SJSA1 (cell line): ENCODE measurements at places on chromosomes 16 and 17. TPM values are rescaled to one million over a fixed set of nuclear protein-coding genes. Genes with fewer than 3 reads are reported as not detected.
A peak's percentile ranks its signal among the peaks of the same experiment; 100 is the strongest.

DNA sequence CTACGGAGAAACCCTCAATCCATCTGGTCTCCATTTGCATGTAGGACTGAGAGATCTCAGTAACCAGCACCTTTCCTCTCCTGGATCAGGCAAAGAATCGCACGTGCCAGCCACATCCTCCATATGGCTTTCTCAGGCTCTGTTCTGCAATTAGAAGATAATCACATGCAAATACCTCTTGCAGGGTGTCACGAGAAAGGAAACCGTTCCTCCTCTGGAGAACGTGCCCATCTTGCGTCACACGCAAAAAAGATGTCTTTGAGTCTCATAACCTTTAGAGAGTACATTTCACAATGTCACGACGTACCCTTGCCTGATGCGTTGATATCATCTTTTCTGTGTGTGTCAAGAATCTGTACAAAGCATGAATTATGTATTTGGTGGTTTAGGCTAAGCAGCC is 36.2 kb upstream of the DNAH17 start:
- no peak for DNase-seq

DNA sequence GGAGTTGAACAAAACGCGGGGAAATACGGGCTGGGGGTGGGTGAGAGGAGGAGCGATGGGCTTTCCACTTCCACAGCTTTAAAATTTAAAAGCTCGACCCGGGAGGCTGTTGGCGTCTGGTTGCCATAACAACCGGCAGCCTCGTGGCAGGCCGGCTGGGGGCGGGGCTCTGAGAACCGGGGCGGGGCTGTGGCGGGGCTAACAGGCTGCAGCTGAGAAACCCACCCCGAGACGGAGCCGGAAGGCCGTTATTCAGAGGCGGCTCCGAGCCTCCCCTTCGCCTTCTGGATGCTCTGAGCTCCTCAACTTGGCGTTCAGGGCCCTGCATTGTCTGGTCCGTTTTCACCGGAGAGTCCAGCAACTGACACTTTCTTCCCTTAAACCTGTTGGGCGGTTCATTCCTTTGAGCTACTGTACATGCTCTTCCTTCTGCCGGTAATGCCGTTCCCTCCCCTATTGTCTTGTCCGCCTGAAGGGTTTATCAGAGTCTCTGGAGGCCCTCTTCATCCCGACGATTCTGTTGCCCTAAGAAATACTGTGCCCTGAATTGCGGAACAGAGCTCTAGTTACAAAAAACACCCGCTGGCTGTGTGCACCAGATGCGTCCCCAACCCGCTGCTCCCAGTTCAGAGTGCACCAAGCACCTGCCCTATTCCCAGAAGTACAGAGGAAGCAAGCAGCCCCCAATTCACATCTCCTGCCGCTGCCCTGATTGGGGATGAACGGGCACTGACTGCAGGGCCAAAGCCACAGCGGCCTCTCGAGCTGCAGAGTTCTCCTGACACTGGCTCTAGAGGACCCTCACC is 596 bp downstream of the DNAAF8 start:
- peak; percentile 93 for DNase-seq

The ADGRG3 gene
- total RNA-seq, result not detected in 2 replicates

DNA sequence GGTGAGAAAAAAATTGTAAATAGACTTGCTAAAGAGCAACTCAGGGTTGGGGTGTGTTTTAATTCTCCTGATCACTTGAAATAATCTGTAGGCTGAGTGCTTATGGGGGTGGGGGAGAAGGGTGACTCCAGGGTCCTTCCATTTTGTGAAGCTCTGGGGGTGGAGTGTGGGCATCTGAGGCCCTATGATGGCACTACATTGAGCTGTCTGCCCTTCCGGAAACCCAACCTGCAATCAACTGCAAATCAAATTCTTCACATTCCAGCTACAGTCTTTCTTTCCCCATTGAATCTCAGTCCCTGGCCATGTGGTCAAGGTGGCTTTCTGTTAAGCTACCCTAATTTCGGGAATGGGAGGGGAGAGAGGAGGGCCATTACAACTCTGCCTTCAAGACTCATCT is 6.0 kb upstream of the CDC6 start:
- DNase-seq, result peak; percentile 45

GRCh38 chr16:66695935-66696668 is 441 bp downstream of the CMTM4 start:
- DNase-seq, result peak; percentile 30

DNA sequence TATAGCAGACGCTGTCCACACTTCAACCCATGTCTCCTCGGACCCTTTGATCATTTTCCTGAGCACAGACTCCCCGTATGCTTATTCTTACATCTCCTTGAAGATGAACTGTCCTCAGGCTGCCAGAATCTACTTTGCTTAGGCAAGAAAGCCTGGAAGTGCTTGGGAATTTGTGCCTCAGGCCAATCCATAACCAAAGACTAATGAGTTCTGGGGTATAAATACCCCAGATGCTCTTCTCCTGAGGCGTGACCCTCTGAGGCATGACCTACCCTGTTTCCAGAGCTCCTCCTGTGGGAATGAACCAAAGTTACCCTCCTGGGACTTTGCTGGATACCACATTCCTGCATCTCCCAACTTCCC is 10.1 kb upstream of the TEKT3 start:
- no peak for DNase-seq

- no peak for DNase-seq
Observed at GRCh38 chr17:57572600-57572999, 172.5 kb downstream of the CCDC182 start.

DNA sequence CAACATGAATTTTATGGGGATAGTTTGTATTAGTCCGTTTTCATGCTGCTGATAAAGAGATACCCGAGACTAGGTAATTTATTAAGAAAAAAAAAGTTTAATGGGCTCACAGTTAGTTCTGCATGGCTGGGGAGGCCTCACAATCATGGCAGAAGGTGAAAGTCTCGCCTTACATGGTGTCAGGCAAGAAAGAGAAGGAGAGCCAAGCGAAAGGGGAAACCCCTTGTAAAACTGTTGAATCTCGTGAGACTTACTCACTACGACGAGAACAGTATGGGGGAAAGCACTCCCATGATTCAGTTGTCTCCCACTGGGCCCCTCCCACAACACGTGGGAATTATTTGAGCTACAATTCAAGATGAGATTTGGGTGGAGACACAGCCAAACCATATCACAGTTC is 181.5 kb downstream of the PRKCA start:
- no peak for DNase-seq

The CD300H gene
- not detected in 2 replicates for total RNA-seq

DNA sequence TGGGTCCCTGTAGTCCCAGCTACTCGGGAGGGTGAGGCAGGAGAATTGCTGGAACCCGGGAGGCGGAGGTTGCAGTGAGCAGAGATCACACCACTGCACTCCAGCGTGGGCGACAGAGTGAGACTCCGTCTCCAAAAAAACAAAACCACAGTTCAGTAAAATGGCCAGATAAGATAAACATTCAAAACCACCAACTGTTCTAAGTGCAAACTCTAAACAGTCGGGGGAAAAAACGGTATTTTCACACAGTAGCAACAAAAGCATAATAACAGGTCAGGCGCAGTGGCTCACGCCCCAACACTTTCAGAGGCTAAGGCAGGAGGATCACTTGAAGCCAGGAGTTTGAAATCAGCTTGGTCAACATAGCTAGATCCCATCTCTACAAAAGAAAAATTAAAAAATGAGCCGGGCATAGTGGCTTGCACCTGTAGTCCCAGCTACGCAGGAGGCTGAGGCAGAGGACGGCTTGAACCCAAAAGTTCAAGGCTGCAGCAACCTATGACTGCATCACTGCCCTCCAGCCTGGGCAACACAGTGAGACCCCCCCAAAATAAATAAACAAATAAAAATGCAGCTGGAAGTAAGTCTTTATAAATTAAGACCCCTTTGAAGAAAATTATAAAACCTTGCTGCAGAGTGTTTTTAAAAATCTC is 10.8 kb upstream of the HASPIN start:
- DNase-seq, result peak; percentile 40

The SMIM36 gene
- not detected in 2 replicates for total RNA-seq

GRCh38 chr17:19933221-19933620 is 44.4 kb downstream of the AKAP10 start:
- peak; percentile 16 for DNase-seq

The GPR179 gene
- 0.05 TPM in 1 of 2 replicates, not detected in the other for total RNA-seq

DNA sequence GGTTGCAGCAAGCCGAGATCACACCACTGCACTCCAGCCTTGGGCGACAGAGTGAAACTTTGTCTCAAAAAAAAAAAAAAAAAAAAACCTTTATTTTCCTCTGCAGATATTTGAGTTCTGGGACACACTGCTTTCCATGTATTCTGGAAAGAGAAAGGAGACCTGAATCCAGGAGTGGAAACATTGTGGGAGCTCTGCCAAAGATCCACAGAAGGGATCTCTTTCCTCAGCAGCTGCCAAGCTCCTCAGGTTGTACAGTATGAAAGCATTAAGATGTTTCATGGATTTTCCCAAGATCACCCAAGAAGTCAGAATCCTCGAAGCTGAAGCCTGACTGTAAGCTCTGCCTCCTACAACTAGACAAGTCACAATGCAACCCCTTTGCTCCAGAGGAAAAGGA is 13.5 kb downstream of the NPRL3 start:
- DNase-seq, result no peak

The FLCN gene
- total RNA-seq, result 14.3 and 18.6 TPM in 2 replicates

The ZNF750 gene
- not detected in 2 replicates for total RNA-seq

DNA sequence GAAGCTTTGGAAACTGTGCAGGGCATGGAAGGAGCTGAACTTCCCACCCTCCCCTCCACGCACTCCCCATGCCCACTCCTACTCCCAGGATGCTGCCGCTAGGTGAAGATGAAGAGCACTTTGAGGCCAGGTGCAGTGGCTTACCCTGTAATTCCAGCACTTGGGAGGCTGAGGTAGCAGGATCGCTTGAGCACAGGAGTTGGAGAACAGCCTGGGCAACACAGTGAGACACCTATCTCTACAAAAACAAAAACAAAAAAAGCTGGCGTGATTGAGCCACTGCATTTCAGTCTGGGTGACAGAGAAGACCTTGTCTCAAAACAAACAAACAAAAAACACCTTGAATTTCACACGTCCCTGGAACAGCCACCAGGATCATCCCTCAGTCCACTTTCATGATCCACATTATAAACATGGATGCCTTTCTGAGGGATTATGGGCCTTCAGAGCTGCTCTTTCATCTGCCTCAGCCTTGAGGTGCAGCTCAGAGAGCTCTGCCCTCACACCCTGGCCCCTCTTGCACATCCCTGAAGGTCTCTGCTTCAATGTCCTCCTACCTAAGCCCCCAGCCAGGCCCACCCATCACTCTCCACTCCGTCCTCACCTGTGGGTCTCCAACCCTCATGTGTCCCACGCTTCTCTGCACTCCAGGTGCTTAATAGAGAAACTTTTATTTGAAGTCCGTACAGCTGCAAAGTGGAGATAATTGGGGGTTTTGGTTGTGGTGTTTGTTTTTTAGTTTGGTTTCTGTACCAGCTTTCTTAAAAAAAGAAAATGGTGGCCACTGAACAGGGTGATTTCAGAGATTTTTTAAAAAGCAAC is 25.8 kb downstream of the PHB1 start:
- no peak for DNase-seq

The PRCD gene
- total RNA-seq, result 0.13 TPM in 1 of 2 replicates, not detected in the other

The ACSM3 gene
- 0.18 TPM in 1 of 2 replicates, not detected in the other for total RNA-seq

The ZACN gene
- not detected in 2 replicates for total RNA-seq

The MT1M gene
- total RNA-seq, result 0.74 and 7.0 TPM in 2 replicates

GRCh38 chr17:74441537-74441936 is 9.6 kb downstream of the GPRC5C start:
- DNase-seq, result no peak

DNA sequence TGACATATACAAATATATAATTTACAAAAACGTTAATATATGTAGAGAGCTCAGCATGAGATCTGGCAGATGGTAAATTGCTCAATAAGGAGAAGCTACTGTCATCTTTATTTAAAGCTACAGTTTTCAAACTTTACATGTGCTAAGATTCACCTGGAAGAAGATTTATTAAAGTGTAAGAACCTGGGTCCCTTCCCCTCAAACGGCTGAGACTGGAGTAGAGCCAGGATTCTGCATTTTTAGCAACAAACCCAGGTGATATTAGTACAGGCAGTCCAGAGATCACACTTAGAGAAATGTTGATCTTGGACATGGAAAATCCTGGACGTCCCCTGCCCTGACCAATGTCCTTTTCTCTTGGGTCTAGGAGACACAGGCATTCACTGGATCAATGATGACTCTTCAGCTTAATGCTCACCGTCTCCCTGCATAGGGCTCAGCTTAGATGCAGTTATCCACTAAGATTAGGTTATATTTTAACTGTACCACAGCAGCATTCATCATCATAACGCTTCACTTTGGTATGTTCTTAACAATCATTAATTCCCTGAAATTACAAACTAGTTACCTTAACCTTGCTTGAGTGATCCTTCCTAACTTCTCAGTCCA is 20.4 kb downstream of the CDR2 start:
- no peak for DNase-seq

The KRT33A gene
- not detected in 2 replicates for total RNA-seq

The KRTAP4-6 gene
- not detected in 2 replicates for total RNA-seq

DNA sequence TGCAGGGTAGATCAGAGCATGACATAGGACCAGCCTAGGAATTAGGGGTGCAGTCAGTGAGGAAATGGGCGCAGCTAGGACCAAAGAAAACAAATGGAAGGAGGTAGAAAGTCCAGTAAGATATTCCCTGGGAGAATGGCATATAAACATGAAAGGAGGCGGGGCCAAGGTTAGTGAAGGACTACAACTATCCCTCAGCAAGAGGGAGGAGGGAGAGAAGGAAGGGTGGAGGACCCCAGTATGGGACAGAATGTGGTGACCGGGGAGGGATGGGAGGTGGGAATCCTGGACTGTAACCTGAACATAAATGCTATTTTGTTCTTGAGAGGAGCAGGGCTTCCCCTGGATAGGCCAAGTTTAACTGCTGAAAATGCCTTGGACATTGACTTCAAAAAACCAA is 22.8 kb downstream of the ITGB3 start:
- DNase-seq, result no peak

DNA sequence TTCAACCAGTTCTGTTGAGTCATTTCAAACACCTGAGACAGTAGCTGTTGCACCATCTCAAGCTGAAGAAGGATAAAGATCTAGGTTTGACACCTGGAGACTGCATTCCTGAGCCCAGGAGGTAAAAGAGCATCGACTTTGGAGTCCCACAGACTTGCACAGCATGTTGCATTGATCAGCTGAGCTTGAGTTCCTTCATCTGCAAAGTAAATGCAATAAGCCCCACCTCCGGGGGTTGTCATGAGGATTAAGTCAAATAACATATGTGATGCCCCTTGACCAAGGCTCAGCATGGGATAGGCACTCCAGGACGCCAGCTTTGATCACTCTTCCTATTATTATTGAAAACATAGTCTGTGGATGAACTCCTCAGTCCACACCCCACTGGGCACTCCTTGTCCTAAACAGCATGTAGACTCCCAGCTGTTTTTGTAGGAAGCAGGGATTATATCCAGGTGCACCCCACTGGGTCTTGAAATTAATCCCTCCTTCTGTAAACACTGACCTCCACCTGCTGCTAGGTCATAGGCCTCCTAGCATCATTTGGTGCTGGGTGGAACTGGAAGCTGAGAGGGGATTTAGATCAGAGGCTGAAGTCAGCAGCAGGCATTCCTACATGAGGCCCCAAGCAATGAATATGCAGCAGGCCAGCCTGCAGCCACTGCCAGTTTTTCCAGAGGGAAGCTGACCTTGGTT is 259.0 kb downstream of the HS3ST4 start:
- DNase-seq, result no peak
